ENCODE measurements at places on chromosomes 16 and 17.

GRCh38 chr17:1490643-1491442 is 1.6 kb downstream of the MYO1C start:
- DNase-seq, result peak; percentile 82

DNA sequence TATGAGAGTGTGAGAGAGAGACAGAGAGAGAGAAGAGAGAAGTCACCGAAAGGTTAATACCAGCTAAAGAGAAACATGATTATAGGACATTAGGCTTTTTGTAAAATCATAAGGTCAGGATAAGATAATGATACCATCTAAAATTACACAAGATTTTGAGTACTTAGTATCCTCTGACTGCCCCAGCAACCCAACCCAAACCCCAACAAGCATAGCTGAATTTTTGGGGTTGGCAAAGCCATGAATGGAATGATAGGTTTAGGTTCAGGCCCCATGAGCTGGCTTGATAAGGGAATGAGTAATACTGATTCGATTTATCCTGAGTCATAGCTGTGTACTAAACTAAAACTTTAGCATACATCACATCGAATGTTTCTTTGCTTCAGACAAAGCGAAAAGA is 259.5 kb downstream of the IRX3 start:
- no peak for DNase-seq

DNA sequence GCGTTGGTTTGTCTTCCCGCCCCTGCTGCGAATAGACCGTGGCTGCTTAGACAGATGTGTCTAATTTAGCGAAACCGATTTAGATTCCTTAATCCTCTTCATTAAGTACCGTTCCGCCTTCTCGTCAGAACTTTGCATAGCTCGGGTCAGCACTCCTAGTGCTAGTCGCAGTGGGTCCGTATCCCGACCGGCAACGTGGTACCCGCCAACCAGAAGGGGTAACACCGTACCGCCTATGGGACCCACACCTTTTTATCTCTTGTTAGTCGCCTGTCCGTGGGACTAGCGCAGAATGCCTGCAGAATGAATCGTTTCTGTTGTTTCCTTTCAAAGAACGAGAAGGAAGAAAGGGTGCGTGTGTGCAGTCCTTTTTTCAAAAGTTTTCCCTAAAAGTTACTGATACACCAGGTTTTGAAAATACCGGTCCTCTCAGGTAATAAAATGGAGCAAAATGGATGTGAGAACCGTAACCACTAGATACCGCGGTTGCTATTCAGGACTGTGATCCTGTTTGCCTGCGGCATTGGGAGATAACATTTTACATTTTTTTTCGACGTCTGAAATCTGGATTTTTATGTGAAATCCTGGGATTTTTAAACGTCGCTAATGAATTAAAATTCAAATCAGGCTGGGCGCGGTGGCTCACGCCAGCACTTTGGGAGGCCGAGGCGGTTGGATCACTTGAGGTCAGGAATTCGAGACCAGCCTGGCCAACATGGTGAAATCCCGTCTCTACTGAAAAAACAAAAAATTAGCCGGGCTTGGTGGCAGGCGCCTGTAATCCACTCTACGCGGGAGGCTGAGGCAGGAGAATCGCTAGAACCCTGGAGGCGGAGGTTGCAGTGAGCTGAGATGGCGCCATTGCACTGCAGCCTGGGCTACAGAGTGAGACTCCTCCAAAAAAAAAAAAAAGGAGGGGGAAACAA is 998 bp upstream of the SRSF1 start:
- DNase-seq, result peak; percentile 39

- no peak for DNase-seq
These were observed 113.0 kb downstream of the LITAF start for GRCh38 chr16:11473728-11474127.

- peak; percentile 62 for DNase-seq
These were observed 14.1 kb downstream of the MAP3K14 start for GRCh38 chr17:45302649-45303173.

GRCh38 chr16:25079637-25080378 is 31.7 kb upstream of the LCMT1 start:
- DNase-seq, result no peak

- DNase-seq, result peak; percentile 16
These were observed 265.2 kb upstream of the TNRC6C start for GRCh38 chr17:77693301-77693700.

GRCh38 chr17:59165933-59166342 is 10.4 kb downstream of the PRR11 start:
- peak; percentile 34 for DNase-seq

- no peak for DNase-seq
These were observed 10.2 kb downstream of the CYB561 start for GRCh38 chr17:63435681-63436522.

DNA sequence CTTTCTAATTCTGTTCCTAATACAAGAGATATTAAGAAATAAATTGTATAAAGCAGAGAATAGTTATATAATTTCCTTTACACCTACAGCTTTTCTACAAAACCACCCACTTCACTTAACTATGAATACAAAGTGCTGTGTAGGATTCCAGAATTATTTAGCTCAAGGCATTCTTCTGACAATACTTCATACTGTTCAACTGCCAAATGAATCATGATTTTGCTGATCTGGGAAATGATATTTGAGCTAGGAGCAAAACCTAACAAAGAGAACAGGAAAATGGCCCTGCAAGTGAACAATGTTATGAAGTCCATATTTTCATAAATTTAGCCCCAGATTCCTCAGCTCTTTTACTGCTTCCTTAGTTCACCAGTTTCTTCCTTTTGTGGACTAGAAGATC is 12.9 kb downstream of the BBS2 start:
- no peak for DNase-seq

- DNase-seq, result no peak
These were observed 3.9 kb downstream of the PAQR4 start for GRCh38 chr16:2973093-2973492.

DNA sequence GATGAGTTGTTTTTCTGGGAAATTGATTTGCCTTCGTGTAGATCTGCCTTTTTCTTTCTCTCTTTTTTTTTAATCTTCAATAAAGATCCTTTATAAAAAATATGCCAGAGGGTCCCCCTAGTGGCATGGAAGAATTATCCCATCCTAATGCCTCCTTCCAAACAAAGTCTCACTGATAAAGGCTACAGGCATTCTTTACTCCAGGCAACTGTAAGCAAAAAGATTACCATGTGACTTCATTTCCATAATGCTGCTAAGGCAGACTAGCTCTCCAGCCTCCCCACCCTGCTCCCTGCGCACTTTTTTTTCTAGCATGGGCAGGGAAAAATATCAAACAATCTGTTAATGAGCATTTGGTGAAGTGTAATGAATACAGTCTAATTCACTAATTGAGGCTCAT is 220.2 kb upstream of the CDH8 start:
- no peak for DNase-seq

- no peak for DNase-seq
These were observed 58.9 kb downstream of the CDH11 start for GRCh38 chr16:65062736-65063583.

GRCh38 chr16:10957771-10958482 is 13.6 kb downstream of the CLEC16A start:
- DNase-seq, result no peak

DNA sequence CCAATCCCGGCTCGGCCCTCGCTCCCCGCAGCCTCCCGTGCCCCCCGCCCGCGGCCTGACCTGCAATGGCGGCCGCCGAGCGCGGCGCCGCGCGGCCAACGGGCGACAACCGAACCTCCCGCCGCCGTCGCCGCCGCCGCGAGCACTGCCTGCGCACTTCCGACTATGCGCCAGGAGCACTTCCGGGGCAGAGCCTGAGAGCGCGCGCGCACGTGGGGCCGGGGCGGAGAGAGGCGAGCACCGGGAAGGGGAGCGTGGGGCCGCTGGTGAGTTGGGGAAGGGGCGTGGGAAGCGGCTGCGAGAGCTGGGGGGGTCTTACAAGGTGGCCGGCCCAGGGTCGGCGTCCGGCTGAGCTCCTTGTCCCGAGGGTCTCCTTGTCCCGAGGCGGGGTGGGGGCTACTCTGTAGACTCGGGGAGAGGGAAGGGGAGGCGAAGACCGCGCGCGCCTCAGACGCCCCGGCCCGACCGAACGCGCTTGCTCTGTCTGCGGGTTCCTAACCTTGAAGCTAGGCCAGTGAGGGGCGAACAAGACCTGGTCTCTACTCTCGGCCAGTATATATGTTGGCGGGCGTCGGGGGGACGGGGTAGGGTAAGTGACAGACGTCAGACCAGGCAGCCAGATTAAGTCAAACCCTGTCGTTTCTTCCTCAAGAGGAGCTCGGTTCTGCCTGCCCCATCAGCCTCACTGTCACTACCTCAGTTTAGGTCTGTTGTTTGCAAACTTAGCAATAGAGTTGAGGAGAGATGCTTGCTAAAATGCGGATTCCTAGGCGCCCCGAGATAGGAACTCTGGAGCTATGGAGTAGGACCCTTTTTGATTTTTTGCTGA is at the start of the genes CHTF8 and UTP4:
Gene CHTF8, minus strand, starts transcription at position 165 of the 829 bp plus-strand sequence. CDS start 11,130 bp downstream, outside the sequence.
Gene UTP4, plus strand, starts transcription at position 226 of the 829 bp plus-strand sequence. CDS start 811 bp downstream, outside the sequence.
- DNase-seq, result peak; percentile 91

DNA sequence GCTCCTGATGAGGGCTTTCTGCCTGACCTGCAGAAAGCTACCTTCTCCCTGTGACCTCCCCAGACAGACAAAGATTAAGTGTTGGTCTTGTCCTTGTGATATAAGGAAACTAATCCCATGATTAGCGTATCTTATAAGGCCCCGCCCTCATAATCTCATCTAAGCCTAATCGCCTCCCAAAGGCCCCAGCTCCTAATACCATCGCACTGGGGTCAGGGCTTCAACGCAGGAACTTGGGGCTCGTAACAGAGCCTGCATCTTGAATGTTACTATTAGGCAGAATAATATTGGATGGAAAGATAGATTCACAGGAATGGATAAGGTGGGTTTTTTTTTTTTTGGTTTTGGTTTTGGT is 78.9 kb downstream of the C16orf95 start:
- no peak for DNase-seq

GRCh38 chr17:27268394-27269085 is 25.4 kb upstream of the WSB1 start:
- no peak for DNase-seq

GRCh38 chr16:21994856-21995465 is 6.0 kb downstream of the PDZD9 start:
- DNase-seq, result no peak

DNA sequence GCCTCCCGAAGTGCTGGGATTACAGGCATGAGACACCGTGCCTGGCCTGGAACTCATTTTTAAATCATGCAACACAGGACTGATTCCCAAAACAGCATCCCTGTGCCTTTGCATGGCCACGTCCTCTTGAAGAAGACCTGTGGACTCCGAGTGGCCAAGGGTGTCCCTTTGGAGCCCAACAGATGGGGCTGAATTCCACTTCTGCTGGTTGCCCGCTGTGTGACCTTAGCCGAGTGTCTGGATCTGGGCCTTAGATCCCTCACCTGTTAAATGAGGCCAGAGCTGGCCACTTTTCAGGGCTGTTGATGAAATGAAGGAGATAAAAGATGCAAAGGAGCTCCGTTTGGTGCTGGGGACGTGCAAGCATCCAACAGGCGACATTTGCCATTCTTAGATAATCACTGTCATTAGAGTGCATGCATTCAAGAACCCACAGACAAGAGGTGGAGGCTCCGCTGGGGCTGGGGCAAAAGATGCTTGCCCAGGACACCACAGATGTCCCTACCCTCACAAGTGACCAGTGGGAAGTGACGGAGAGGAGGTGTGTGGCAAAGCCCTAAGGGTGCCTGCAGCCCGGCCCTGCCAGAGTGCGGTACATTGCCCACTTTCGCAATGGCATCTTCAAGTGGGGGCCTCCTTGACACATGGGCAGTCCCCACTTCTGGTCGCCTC is 354.1 kb upstream of the TNRC6C start:
- DNase-seq, result no peak

DNA sequence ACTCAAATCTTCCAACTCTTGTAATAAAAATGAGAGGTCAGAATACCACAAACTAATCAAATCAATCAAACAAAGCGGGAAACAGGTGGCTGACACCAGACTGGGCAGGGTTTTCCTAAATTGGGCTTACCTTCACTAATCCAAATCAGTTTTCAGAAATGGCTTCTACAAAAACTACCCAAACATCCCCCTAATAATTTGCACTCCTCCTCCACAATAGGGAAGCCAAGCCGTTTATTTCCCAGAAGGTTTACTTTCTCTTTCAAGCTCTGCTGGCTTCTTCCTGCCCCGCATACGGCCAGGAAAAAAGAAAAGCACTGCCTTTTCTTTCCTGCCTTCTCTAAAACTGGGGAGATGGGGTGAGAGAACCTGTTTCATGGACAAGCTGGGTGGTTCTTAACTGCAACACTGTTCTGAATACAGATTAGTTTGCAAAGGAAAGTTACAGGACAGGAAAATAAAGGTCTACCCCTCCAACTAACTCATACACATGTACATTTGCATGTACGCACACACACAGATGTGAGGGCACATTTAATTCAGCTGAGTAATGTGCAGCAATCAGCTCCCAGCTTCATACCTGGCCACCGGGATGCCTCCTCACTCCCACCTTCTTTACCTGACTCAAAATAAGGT is 9.2 kb downstream of the STAT3 start:
- no peak for DNase-seq

- no peak for DNase-seq
These were observed 7.4 kb downstream of the ARRB2 start for GRCh38 chr17:4717791-4718190.

- peak; percentile 27 for DNase-seq
These were observed 103.8 kb downstream of the YPEL2 start for GRCh38 chr17:59435238-59435637.

DNA sequence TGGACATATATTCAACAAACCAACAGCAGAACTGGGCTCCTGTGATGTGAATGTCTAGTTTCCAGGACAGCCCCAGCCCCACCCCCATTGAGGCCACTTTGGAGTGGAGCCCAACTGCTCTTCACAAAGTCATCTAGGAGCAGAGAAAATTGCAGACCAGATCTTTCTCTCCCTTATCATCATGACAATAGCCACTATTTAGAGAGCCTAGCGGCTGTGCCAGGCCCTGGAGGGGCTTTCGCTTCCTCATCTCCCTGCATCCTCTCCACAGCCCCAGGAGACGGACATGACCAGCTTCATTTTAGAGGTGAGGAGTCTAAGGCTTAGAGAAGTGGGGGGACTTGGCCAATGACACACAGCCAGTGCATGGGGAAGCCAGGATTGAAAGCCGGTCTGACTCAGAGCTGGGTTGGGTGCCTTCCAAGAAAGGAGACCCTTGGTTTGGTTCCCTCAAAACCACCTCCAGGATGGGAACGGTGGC is 1.4 kb downstream of the PRSS8 start:
- no peak for DNase-seq

DNA sequence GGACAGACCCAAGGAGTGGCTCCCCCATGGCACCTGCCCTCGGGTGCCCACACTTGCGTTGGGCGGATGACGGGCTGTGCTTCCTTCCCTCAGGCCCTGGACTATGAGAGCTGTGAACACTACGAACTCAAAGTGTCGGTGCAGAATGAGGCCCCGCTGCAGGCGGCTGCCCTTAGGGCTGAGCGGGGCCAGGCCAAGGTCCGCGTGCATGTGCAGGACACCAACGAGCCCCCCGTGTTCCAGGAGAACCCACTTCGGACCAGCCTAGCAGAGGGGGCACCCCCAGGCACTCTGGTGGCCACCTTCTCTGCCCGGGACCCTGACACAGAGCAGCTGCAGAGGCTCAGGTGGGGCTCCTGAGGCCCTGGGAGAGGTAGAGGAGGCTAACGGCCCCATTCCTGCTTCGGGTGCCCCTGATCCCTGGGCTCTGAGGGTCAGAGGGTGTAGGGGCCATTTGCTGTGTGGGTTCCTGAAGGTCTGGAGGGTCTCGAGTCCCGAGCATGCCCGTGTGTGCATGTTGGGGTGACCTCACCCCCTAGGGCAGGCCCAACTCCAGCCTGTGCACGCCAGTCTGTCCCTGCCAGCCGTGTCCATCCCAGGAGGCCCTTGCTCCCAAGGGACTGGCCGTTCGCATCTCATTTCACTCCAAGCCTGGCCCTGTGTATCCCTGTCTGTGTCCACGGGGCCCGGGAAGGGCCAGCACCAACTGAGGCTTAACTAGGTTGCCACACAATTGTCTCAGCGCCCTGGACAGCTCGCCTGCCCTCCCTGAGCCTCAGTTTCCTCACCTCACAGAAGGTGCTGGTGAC is 10.0 kb downstream of the SLC22A31 start:
- no peak for DNase-seq
